ENCODE measurements at places on chromosomes 5 and 9.
A peak's percentile ranks its signal among the peaks of the same experiment; 100 is the strongest.

- DNase-seq = peak; percentile 50
These were observed 103.8 kb downstream of the RPS23 start for GRCh38 chr5:82174128-82174918.

DNA sequence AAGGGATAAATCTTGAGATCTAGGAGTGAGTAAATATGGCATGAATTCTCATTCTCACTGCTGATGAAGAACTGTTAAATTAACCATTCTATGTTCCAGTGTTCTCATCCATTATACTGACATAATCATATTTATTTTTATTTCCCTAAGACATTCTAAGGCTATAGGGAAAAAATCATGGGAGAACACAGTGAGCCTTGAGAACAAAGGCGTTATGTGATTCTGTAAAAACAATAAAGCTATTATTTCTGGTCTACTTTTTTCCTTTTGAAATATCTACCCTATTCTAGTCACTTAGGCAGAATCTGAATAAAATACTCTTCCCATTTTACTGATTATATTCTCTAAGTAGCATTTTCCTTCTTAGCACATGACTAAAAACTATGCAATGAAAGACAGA is 155.7 kb upstream of the ADAMTS16 start:
- DNase-seq = no peak

GRCh38 chr5:153636670-153637451 is 146.4 kb downstream of the GRIA1 start:
- no peak for DNase-seq

DNA sequence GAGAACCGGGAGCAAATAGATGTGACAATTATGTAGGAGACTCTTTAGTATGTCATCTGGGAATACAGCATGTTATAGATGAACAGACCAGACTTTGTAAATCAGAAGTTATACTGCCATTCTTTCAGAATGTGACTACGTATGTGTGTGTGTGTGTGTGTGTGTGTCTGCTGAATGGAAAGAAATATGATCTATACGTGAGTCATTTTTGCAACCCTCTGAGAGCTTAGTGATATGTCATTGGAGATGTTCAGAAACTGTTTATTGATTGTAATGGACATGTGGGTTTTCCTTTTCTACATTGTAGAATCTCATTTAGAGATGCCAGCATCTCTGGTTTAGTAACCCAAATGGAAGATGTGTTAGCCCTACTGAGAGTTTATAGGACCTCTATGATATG is 731.5 kb downstream of the TLE1 start:
- no peak for DNase-seq

DNA sequence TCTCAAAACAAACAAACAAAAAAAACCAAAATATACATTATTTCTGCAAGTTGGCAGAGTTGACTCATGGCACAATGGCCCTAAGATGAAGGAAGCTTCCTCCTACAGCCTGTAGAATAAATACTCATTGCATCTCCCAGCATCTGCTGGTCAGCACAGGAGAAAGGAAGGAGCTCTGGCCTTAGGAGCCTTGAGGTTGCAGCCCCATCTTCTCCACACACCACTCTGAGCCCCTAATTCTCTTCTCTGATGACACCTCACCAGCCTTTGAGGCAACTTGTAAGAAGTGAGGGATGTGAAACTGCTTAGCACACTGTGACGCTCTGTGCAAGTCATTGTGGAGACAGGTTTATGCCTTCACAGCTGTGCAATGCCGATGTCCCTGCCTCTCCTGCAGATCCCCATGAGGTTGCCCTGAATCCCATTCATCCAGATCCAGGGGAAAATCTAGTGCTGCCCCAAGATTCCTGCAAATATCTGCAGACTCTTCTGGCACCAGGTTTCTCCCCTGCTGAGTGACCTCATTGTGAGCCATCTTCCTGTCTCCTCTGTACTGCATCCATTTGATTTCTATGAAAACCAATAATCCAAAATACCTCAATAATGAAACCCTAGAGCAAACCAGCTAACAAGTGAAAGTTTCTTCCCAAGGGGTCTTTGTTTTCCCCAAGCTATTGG is 65.3 kb upstream of the TGFBR1 start:
- peak; percentile 23 for DNase-seq

- no peak for DNase-seq
These were observed 628.8 kb downstream of the PDE4D start for GRCh38 chr5:59264639-59265245.

DNA sequence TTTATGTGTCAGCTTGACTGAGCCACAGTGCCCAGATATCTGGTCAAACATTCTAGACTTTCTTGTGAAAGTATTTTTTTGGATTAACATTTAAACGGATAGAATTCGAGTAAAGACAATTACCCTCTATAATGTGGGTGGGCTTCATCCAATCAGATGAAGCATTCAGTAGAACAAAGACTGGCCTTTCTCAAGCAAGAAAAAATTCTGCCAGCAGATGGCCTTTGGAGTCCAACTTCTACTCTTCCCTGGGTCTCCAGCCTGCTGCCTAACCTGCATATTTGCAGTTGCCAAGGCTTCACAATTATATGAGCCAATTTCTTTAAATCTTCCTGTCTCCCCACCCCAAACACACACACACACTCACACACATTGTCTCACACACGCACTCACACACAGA is 86.4 kb downstream of the MED10 start:
- no peak for DNase-seq

DNA sequence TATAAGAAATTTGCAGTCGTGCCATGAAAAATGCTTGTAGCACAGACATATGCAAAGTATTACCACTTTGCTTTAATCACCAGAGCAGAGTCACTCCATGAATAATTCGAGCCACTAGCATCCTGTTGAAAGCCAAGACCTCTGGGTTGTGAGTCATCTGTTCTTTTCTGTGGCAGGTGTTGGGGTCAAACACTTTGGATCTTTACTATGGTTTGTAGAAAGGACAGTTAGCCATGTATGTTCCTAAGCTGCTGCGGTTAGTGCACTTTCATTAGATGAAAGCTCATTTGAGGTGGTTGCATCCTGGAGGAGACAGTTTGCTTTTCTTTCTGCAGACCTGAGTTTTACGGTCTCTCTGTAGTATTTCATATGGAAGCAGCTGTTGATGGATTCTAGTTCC is 223.7 kb downstream of the DMRT2 start:
- DNase-seq = no peak

DNA sequence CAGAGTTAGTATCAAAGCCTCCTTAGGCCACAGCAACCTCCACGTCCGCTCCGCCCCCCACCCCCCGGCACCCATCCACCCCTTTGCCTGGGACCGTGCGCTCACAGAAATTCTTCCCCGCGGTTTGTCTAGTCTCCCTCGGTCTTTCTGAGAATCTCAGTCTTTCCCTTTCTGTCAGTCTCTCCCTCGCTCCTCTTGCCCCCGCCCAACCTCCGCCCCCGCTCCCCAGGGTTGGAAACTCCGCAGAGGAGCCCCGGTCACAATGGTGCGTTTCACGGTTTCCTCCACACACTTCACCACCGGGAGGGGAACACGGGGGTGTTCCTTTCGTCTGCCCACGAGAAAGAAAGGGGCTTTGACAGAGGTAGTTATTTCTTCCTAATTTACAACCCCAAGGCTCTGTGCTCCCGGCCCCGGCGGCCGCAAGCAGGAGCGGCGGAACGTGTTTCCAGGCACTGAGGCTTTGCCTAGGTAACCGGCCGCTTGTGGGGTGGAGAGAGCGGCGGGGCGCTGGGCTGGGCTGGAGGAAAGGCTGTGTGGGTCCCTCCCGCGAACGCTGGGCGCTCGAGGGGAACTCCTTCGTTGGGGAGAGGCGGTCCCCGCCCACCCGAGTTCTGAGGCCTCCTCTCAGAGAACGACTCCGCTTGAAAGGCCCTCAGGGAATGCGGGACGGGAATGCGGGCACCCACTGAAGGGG is 2.1 kb downstream of the NR4A3 start:
- DNase-seq = peak; percentile 78

DNA sequence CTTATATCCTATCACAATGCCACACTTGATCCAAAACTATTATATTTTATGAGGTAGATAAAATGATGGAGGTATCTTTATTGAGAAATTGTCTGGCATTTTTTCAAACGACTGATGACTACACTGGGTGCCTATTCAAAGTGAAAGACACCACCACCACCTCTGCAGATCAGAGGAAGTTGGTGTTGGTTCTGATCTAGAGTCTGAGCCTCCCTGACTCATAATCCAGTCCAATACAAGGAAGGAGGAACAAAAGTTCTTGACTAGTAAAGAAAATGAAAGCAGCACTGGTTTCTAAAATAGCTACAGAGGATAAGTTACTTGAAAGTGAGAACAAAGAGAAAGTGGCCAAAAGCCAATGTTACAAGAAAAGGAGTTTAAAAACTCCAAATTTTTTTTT is 139.9 kb downstream of the RFX3 start:
- no peak for DNase-seq

DNA sequence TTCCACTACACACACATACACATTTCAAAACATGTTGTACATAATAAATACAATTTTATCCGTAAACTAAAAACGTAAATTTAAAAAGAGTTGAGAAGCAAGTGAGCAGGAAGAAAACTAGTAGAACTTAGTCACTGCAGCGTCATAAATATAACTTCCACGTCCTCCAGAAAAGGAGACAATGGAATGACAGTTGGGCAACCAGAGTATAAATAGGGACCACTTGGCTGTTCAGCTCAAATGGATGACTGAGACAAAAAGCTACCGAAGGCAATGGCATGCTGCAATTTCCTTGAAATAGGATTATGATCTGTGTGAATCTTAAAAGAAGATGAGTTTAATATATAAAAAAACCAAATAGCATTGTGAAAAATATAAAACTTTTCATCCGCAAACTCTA is 438.5 kb upstream of the RGMB start:
- DNase-seq = no peak
